Caki2 (cell line): ENCODE measurements at places on chromosomes 7 and 10. TPM values are rescaled to one million over a fixed set of nuclear protein-coding genes. Genes with fewer than 3 reads are reported as not detected.

Gene GAD2
- not detected in 2 replicates for total RNA-seq

Gene PNLIPRP2
- total RNA-seq = 1.4 TPM in 1 of 2 replicates, not detected in the other

Gene SAP25
- not detected in 2 replicates for total RNA-seq

Gene CRYGN
- total RNA-seq = not detected in 2 replicates

Gene GRID1
- 2.6 and 6.6 TPM in 2 replicates for total RNA-seq

Gene GPR15LG
- total RNA-seq = not detected in 2 replicates

Gene PON1
- not detected in 2 replicates for total RNA-seq

Gene DENND2A
- 0.34 and 0.75 TPM in 2 replicates for total RNA-seq

Gene ABCC2
- total RNA-seq = 64.4 and 68.4 TPM in 2 replicates

Gene PCGF5
- 36.7 and 36.8 TPM in 2 replicates for total RNA-seq

Gene MAD1L1
- total RNA-seq = 39.4 and 123 TPM in 2 replicates

Gene KCNMA1
- total RNA-seq = 6.2 and 12.8 TPM in 2 replicates

Gene RAB19
- 6.3 TPM in 1 of 2 replicates, not detected in the other for total RNA-seq

Gene HYAL4
- not detected in 2 replicates for total RNA-seq

Gene CYP2E1
- total RNA-seq = not detected in 2 replicates
